Sigmoid colon (tissue), 7 donors: ENCODE measurements at places on chromosomes 2 and 18. TPM values are rescaled to one million over a fixed set of nuclear protein-coding genes. Genes with fewer than 3 reads are reported as not detected.

Gene ABCG8
- not detected for total RNA-seq

Gene CREG2
- not detected for total RNA-seq

Gene FNDC4
- 6.1 TPM for total RNA-seq

Gene HOXD12
- total RNA-seq = 1.7 TPM

Gene TRIM54
- total RNA-seq = not detected

Gene SLC14A1
- total RNA-seq = 1.3 TPM

Gene EFR3B
- total RNA-seq = 0.49 TPM

GRCh38 chr2:131148426-131148825 is 43.3 kb downstream of the PLEKHB2 start:
- H3K27ac ChIP-seq = no peak overlapping the region
- H3K4me3 ChIP-seq = no peak overlapping the region
- peaks cover 14% of the 10 kb centered on the region for H3K36me3 ChIP-seq
- no peaks in the 10 kb centered on the region for H3K27me3 ChIP-seq
- H3K4me1 ChIP-seq = peaks cover 6% of the 10 kb centered on the region

DNA sequence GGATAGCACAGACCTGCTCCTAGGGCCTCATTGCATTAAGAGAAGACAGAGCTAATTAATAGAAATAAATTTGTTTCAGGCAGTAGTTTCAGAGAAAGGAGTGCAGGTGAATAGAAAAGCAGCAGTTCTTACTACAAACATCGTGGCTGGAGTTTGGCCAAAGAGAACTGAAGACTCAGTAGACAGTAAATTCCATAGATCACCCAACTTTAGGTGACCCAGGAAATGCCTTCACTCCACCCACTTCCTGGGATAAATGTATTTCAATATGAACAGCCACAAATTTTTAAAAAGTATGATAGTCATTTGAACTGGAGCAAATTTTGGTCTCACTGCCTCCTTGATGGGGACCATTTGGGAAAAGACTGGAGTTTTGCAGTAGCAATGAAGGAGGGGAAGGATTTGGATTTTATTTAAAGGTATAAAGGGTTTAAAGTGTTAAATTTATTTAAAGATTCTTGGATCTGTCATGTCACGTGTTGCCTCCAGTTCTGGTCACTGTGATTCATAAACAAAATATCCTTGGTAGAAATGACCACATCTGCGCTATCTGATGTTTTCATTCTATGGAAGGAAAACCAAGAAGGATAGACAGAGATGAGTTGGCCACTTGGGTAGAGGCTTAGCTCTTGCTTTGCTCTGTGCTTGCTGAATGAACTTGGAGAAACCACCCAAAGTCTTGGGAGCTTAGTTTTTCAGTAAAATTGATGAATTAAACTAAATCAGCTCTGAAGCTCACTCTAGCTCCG is 390.2 kb downstream of the THSD7B start:
- H3K4me1 ChIP-seq = no peaks in the 10 kb centered on the region
- H3K27me3 ChIP-seq = no peaks in the 10 kb centered on the region
- no peaks in the 10 kb centered on the region for H3K36me3 ChIP-seq
- H3K4me3 ChIP-seq = no peak overlapping the region

- no peaks in the 10 kb centered on the region for H3K36me3 ChIP-seq
- no peaks in the 10 kb centered on the region for H3K4me1 ChIP-seq
These were observed 31.1 kb upstream of the TRAPPC8 start for GRCh38 chr18:31973929-31974546.

DNA sequence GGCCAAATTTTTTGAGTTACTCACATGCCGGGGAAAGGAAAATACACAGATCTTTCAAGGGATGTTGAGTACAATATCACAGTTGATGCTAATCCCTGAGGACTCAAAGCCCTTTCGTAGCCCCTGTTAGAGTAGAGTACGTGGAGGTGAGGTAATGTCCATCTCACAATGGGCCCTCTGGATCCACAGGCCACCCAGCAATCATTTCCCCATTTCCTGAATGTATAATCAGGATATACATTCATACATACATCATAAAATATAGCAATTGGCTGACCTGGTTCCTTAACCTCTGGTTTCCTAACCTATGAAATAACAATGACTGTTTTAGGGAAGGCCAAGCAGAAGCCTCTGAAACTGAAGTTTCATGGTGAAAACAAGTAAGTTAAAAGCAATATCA is 10.2 kb upstream of the SP100 start:
- no peaks in the 10 kb centered on the region for H3K27me3 ChIP-seq
- H3K4me3 ChIP-seq = no peak overlapping the region
- H3K27ac ChIP-seq = no peak overlapping the region
- H3K36me3 ChIP-seq = no peaks in the 10 kb centered on the region
- no peak for DNase-seq
- no peaks in the 10 kb centered on the region for H3K4me1 ChIP-seq

DNA sequence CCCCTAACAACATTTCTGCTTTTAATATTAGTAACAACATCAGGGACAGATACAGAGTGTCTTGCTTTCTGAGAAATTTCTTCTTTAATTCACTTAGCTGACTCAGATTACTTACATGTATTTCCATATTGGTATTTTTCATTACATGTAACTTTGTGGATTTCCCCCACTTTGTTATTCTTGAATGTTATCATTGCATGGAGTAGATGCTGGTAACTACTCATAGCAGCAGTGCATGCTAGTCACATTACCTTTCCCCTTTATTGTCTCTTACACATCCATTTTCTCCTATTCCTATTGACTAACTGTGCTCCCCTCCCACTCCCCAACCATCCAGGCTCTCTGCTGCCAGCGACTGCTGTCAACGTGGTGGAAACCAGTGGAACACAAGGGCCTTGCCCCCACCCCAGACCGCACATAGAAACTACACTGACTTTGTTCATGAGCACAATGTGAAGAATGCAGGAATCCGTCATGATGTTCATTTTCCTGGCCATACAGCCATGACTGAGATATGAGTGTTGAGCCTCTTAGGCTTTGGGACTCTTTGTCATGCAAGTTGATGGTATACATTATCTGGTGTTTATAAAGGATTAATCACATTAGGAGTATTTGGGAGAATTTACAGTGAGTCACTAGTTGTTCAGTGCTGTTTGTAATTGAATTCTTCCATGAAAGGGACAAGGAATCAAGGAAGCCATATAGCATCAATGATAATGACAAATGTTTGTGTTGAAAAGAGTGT is 91.0 kb downstream of the EPB41L5 start:
- H3K27me3 ChIP-seq = no peaks in the 10 kb centered on the region
- DNase-seq = no peak
- no peaks in the 10 kb centered on the region for H3K36me3 ChIP-seq
- H3K27ac ChIP-seq = no peak overlapping the region

DNA sequence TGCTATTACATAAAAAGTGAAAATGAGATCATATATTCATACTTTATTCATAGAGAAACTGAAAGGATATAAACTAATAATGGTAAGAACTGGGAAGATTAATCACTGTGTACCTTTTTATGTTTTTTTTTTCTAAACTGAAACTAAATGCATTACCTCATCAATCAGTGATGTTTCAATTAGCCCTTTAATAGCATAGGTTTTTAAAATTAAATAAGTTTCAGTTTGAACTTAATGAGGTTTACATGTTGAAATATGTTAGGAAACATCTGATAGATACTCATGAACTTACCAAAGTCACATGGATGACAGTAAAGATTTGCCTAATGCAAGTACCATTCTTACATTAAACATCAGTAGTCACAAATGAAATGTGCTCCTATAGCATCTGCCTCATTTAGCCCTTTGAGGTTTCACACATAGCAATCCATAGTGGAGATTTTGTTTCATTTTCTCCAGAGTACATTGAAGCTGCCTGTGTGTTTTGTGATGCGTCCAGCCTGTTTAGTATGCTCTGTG is 8.9 kb downstream of the MAPRE2 start:
- peak overlapping the region; percentile 1 for H3K4me3 ChIP-seq
- DNase-seq = no peak
- peak overlapping the region; percentile 36 for H3K27ac ChIP-seq
- no peaks in the 10 kb centered on the region for H3K36me3 ChIP-seq

- H3K36me3 ChIP-seq = no peaks in the 10 kb centered on the region
- H3K27me3 ChIP-seq = no peaks in the 10 kb centered on the region
- H3K4me3 ChIP-seq = no peak overlapping the region
- DNase-seq = peak; percentile 44
These were observed 66.6 kb upstream of the HDAC4 start for GRCh38 chr2:239467281-239467955.

DNA sequence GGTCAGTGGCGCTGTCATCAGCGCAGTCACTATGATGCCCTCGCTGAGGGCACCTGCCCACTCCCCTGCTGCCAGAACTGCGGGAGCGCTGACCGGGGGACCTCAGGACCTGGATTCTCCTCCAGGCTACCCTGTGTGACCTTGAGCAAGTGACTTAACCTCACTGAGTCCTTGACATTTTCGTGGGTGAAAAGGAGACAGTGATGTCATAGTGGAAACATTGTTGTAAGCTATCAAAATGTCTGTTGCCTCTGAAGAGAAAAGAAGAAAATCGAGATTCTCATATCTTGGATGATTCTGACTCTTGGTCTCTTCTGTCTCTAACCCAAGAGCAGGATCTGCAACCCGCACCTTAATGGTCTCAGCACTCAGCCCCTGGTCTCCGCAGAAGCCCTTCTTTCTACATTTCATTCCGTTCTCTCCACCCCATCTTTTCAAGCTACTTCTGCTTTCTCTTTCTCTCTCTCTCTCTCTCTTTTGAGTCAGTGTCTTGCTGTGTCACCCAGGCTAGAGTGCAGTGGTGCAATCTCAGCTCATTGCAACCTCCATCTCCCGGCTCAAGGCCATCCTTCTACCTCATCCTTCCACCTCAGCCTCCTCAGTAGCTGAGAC is 978 bp upstream of the TUBA4A start:
- peaks cover 45% of the 10 kb centered on the region for H3K4me1 ChIP-seq
- H3K27me3 ChIP-seq = no peaks in the 10 kb centered on the region
- no peaks in the 10 kb centered on the region for H3K36me3 ChIP-seq
- peak overlapping the region; percentile 83 for H3K27ac ChIP-seq
- peak overlapping the region; percentile 56 for H3K4me3 ChIP-seq
- DNase-seq = no peak

DNA sequence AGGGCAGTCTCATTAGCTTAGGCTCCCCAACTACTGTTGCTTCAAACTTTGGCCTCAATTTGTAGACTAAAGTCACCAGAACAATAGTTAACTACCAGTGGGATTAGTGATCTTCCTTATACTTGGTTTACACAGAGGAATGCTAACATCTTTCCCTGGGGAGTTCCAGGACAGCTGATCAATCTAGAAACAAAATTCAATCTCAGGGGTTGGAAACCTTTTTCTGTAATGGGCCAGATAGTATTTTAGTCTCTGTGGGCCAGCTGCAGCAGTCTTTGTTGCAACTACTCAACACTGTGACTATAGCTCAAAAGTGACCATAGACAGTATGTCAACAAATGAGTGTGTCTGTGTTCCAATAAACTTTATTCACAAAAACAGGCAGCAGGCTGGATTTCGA is 85.7 kb downstream of the METTL8 start:
- peak overlapping the region; percentile 81 for H3K27ac ChIP-seq
- no peak for DNase-seq
- no peak overlapping the region for H3K4me3 ChIP-seq

GRCh38 chr2:160207804-160208654 is 8.0 kb upstream of the ITGB6 start:
- no peaks in the 10 kb centered on the region for H3K4me1 ChIP-seq
- H3K4me3 ChIP-seq = no peak overlapping the region

DNA sequence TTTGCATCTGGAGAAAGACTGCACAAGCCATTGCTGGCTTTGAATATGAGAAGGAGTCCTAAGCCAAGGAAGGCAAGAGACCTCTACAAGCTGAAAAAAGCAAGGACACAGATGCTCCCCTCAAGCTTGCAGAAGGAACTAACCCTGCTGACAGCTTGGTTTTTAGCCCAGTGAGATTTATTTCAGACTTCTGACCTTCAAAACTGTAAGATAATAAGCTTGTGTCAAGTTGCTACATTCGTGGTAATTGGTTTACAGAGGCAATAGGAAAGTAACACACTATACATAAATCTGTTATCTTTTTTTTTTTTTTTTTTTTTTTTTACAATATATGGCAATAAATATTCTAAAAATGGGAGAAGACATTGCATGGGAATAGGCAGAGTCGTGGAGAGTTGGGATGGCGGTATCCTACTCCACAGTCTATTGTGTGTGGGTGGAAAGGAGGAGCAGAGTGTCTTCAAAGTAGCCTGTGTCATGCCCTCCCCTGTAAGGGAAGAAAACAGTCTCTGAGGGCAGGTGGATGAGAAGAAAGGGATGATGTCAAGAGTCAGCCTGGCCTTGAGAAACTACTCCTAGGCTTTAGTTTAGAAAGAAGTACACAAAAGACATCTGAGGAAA is 196.9 kb downstream of the THSD7B start:
- no peak for DNase-seq
- no peak overlapping the region for H3K27ac ChIP-seq
- no peak overlapping the region for H3K4me3 ChIP-seq
- no peaks in the 10 kb centered on the region for H3K4me1 ChIP-seq

GRCh38 chr2:159960414-159960813 is 102.0 kb downstream of the PLA2R1 start:
- H3K4me1 ChIP-seq = peaks cover 12% of the 10 kb centered on the region
- H3K27ac ChIP-seq = no peak overlapping the region
- no peak overlapping the region for H3K4me3 ChIP-seq
- no peaks in the 10 kb centered on the region for H3K27me3 ChIP-seq
- no peak for DNase-seq

- no peaks in the 10 kb centered on the region for H3K4me1 ChIP-seq
- H3K27ac ChIP-seq = no peak overlapping the region
- H3K36me3 ChIP-seq = no peaks in the 10 kb centered on the region
- no peak overlapping the region for H3K4me3 ChIP-seq
- DNase-seq = no peak
These were observed 264.3 kb downstream of the NOL4 start for GRCh38 chr18:33960417-33960816.

- H3K36me3 ChIP-seq = peaks cover 5% of the 10 kb centered on the region
- H3K4me3 ChIP-seq = no peak overlapping the region
- DNase-seq = no peak
- no peaks in the 10 kb centered on the region for H3K27me3 ChIP-seq
- peaks cover 16% of the 10 kb centered on the region for H3K4me1 ChIP-seq
These were observed 144.3 kb upstream of the SMAD7 start for GRCh38 chr18:49094979-49095632.

- DNase-seq = no peak
- H3K4me3 ChIP-seq = no peak overlapping the region
- no peak overlapping the region for H3K27ac ChIP-seq
- H3K36me3 ChIP-seq = no peaks in the 10 kb centered on the region
These were observed 121.2 kb upstream of the SLC35G4 start for GRCh38 chr18:11488175-11488574.
